ENCODE measurements at places on chromosomes 4 and X.

DNA sequence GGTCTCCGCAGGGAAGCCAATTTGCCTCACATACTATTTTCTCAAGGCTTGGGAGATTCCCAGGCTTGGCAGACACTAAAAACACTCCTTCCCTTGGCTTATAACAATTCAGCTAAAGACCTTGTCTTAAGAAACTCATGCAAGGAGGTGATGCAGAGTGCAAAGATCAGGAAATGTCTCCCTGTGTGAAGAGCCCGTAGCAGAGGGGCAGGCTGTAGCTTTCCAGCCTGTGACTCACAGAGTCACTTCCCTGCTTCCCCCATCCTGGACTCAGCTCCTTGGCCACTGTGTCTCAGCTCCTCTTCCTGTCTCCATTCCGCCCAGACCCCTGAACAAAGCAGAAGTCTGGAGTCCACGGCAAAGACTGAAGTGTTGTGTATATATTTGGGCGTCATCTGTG, 56.1 kb downstream of the KDR start:
- peak; percentile 56 for DNase-seq

- peak; percentile 63 for DNase-seq
Observed at GRCh38 chrX:20265726-20266681, 705 bp downstream of the RPS6KA3 start.

GRCh38 chrX:134180601-134181274, 56.2 kb upstream of the CCDC160 start:
- DNase-seq: no peak

- DNase-seq: no peak
Observed at GRCh38 chr4:127217586-127218229, 415.0 kb upstream of the INTU start.

- no peak for DNase-seq
Observed at GRCh38 chrX:118464501-118464900, 31.1 kb upstream of the DOCK11 start.

Data from M059J (cell line).